ENCODE measurements at places on chromosomes 4 and X. TPM values are rescaled to one million over a fixed set of nuclear protein-coding genes. Genes with fewer than 3 reads are reported as not detected.

DNA sequence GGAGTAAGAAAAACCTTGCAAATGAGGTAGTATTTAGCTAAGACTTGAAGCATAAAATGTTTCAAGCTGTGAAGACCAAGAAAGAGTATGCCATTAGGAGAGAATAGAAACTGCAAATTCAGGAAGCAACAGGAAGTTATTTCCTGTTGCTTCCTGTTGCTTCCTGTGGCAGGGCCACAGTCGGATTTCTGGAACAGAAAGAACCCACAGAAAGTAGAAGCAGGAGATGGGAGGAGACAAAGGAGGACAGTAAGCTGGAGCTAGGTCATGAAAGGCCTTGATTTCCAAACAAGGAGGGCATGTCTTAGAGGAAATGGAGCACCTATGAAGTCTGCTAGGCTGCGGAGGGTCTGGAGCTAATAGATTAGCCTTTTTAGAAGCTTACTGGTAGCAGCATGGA, 17.2 kb downstream of the ASB11 start:
- no peak for DNase-seq

DNA sequence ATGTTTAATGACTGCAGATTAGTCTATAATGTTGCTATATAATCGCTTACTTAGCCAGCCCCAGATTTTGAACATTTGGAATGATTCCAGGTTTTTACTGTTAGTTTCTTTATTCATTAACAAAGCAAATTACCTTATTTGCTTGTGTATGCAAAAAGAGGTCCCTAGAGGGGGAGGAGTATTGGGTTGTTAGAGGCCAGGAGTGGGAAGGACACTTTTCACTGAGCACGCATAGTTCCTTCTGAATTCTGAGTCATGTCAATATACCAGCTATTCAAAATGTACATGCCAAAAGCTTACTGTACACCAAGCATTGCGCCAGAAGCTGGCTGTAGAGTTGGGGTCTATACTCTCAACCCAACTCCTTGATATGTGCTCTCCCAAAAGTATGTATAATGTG, 5.1 kb upstream of the DGAT2L6 start:
- no peak for DNase-seq

DNA sequence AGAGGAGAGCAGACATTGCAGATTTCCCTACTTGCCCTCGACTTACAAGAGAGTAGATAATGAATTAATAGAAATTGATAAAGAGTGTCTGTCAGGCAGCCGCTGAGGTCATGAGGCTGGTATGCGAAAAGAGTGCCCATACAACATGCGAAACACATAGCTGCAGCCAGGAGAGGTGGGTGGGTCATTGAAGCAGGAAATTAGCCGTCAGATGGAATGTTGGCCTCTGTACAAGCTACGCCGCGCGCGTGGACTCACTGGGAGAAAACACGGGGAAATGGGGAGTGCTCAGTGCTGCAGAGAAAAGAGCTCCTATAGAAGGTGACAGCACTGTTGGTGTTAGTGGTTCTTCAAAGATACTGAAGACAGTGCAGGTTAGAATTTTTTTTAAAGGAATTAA, 125.1 kb downstream of the RAPGEF2 start:
- DNase-seq = peak; percentile 63

GRCh38 chr4:142443469-142443868, 402.6 kb downstream of the INPP4B start:
- DNase-seq = no peak

DNA sequence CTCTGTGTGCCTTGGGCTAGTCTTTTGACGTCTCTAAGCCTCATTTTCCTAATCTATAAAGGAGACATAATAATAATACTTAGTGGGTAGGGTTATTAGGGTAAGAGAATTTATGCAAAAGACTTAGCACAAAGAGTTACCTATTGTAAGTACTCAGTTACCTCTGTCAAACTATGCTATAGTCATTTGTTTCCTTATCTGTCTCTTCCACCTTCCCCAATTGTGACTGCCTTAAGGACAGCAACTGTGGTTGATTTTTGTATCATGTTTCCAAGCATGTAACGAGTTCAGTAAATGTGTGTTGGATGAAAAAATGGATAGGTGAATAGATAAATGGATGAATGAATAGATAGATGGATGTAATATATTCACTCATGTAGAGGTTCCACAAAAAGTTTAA, 48.1 kb downstream of the WDR19 start:
- DNase-seq = no peak

The FAM149A gene
- 0.50 TPM for polyA plus RNA-seq

The MAGEA1 gene
- polyA plus RNA-seq = not detected

The GRID2 gene
- not detected for polyA plus RNA-seq

The CENPVL3 gene
- not detected for polyA plus RNA-seq
